ENCODE measurements at places on chromosomes 5 and 9. TPM values are rescaled to one million over a fixed set of nuclear protein-coding genes. Genes with fewer than 3 reads are reported as not detected.

The PAX5 gene
- 0.18 TPM for total RNA-seq

The SHC3 gene
- 13.2 TPM for total RNA-seq

The HK3 gene
- 61.2 TPM for total RNA-seq

The BARX1 gene
- total RNA-seq: not detected

The DNAJC21 gene
- 49.4 TPM for total RNA-seq

The CD14 gene
- total RNA-seq: 165 TPM

DNA sequence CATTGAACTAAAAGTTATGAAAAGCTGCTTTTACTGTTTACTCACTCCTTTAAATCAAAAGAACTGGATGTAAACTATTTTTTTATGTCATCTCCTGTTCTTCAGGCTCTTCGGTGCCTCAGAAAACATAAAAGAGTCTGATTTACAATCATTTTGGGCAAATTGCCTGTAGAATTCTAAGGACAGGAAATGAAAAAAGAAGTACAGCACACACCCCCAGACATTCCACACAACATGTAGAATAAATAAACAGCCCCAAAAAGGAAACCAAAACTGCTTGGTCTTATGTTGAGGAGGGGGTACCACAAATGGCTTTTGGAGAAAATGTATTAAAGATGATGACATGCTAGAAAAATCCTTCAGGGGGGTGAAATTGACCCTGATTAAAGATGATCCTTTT lies 57.2 kb downstream of the ITGA1 start:
- no peak for DNase-seq
- H3K27me3 ChIP-seq: no peaks in the 10 kb centered on the region
- no peak overlapping the region for H3K27ac ChIP-seq
- H3K4me3 ChIP-seq: no peak overlapping the region
- H3K36me3 ChIP-seq: no peaks in the 10 kb centered on the region

DNA sequence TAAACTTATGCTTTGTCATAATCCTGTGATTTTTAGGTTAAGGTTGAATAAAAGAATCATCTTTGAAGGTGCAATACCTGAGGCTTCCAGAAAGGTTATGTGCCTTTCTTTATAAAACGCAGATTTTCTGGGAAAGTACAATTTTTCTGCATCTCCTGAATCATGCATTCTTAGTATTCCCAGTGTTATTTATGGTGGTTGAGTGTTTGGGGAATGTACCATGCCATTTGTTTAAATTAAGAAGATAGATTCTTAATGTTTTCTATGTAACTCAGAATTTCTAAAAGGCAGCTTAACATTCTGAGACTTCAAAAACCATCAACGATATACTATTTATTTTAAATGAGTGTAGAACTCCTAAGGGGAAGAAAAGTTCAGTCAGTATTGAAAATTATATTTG lies 108.1 kb upstream of the FBN2 start:
- no peak overlapping the region for H3K4me3 ChIP-seq
- H3K27me3 ChIP-seq: no peaks in the 10 kb centered on the region
- H3K36me3 ChIP-seq: no peaks in the 10 kb centered on the region
- H3K4me1 ChIP-seq: no peaks in the 10 kb centered on the region
- DNase-seq: no peak

- H3K27me3 ChIP-seq: no peaks in the 10 kb centered on the region
- H3K27ac ChIP-seq: no peak overlapping the region
- H3K36me3 ChIP-seq: no peaks in the 10 kb centered on the region
- H3K4me1 ChIP-seq: no peaks in the 10 kb centered on the region
These were observed 24.7 kb upstream of the NUDT12 start for GRCh38 chr5:103587185-103587748.

- DNase-seq: no peak
- no peaks in the 10 kb centered on the region for H3K4me1 ChIP-seq
These were observed 311.5 kb downstream of the COX7C start for GRCh38 chr5:86929123-86929766.

- no peaks in the 10 kb centered on the region for H3K36me3 ChIP-seq
- no peaks in the 10 kb centered on the region for H3K4me1 ChIP-seq
- H3K27ac ChIP-seq: no peak overlapping the region
- DNase-seq: no peak
- no peaks in the 10 kb centered on the region for H3K27me3 ChIP-seq
These were observed 137.1 kb upstream of the GAS1 start for GRCh38 chr9:87084407-87084806.

GRCh38 chr5:40484495-40484894 lies 195.2 kb upstream of the PTGER4 start:
- no peak overlapping the region for H3K4me3 ChIP-seq
- no peaks in the 10 kb centered on the region for H3K4me1 ChIP-seq
- H3K27ac ChIP-seq: no peak overlapping the region
- no peaks in the 10 kb centered on the region for H3K36me3 ChIP-seq

DNA sequence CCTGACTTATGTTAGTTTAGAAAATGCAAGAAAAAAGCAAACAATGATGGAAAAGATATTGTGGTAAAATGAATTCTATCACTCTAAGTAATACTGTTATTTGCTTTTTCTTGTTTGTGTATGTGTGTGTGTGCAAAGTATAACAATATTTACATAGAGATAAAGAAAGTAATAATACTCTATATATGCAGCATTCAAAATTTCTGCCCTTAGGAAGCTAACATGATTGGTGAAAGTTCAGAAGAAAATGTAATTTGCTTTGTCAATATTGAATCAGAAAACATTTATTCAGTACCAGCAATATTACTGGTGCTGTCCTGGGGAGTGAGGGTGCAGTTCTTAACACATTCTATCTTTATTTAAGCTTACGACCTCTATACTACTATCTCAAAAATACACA lies 12.9 kb upstream of the PRDM9 start:
- no peak overlapping the region for H3K4me3 ChIP-seq
- no peaks in the 10 kb centered on the region for H3K27me3 ChIP-seq
- no peaks in the 10 kb centered on the region for H3K36me3 ChIP-seq
- no peaks in the 10 kb centered on the region for H3K4me1 ChIP-seq

DNA sequence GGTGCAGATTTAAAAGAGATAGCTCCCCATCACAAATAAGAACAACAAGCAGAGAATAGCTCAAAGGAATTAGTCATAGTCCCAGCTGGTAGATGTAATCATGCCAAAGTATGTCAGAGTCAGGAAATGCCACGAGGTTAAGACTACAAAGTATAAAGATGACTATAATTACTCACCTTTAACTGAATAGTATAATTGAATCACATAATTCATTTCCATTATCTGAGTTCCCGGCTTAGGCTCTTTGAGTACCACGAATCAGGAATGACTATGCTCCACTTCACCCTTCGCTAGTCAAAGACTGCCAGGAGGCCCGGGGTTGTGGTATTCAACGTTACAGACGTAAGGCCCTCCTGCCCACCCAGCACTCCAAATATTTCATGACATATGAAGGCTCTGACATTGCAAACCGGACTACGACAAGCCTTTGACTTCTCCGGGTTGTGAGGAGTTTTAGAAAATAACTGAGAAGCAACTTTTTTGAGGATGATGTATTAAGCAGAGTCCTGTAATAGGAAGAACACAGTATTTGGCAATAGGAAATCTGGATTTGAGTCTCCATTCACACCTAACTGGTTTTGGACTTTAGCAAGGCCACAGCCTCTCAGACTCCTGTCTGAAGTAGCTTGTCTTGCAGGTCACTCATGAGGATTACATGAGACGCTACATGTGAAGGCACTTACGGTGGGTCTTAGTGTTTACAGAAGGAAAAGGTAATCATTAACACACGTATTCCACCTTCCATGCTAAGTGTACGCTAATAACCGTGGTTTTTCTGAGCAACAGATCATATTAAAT lies 64.6 kb downstream of the ENC1 start:
- no peaks in the 10 kb centered on the region for H3K36me3 ChIP-seq
- DNase-seq: no peak
- H3K27ac ChIP-seq: peak overlapping the region; percentile 79
- H3K4me3 ChIP-seq: no peak overlapping the region

- no peak for DNase-seq
- no peak overlapping the region for H3K4me3 ChIP-seq
- H3K27ac ChIP-seq: no peak overlapping the region
These were observed 319.5 kb upstream of the ACTBL2 start for GRCh38 chr5:57802131-57802530.

DNA sequence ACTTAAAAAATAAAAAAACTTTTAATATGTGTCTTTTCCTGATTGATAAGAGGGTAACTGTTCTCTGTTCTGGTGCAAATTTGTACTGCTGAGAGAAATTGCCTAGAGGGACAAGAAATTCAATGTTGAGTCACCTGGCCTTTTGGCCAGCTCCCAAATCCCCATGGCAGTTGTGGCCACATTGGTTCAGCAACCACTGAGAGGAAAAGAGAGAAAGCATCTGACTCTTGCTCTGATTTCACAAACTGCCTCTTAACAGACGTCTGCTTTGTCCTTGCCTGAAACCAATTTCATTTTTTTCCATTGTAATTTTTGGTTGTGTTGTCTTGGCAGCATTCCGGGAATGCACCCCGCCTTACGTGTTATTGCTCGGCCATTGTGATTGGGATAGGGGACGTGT lies 42.4 kb downstream of the NTRK2 start:
- H3K4me3 ChIP-seq: no peak overlapping the region
- H3K27me3 ChIP-seq: no peaks in the 10 kb centered on the region
- no peak for DNase-seq
- peaks cover 6% of the 10 kb centered on the region for H3K4me1 ChIP-seq
- H3K27ac ChIP-seq: no peak overlapping the region

- H3K4me3 ChIP-seq: no peak overlapping the region
- peaks cover 19% of the 10 kb centered on the region for H3K4me1 ChIP-seq
- H3K36me3 ChIP-seq: peaks cover 6% of the 10 kb centered on the region
These were observed 294.2 kb upstream of the DMRT1 start for GRCh38 chr9:547314-547713.

DNA sequence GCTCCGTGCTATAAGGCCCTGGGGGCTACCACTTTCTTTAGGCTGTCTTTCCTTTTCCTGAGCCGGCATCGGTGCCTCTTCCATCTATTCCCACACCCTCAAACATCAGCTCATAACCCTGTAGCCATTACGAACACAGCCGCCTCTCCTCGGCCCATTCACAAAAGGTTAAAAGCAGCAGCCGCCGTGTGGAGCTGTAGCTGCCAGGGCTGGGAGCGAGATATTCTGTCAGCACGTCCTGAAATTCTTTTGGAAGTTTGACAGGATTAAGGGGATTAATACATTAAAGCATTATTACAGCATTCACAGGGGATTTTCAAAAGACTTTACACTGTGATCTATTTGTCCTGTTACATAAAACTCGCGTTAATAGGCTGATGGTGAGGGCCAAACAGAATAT lies 428.2 kb downstream of the CDK5RAP2 start:
- no peak overlapping the region for H3K27ac ChIP-seq
- no peak for DNase-seq
- no peaks in the 10 kb centered on the region for H3K27me3 ChIP-seq
- no peaks in the 10 kb centered on the region for H3K36me3 ChIP-seq

All from lower lobe of right lung (tissue), 2 donors.